ENCODE measurements at places on chromosomes 6 and 20.

GRCh38 chr20:22182148-22182547 is 402.2 kb downstream of the FOXA2 start:
- DNase-seq, result no peak

GRCh38 chr6:82989736-82990290 is 75.8 kb downstream of the UBE3D start:
- DNase-seq, result no peak

GRCh38 chr6:111865909-111866546 is 7.2 kb downstream of the FYN start:
- DNase-seq, result no peak

- no peak for DNase-seq
Observed at GRCh38 chr20:58905236-58905635, 52.7 kb downstream of the GNAS start.

DNA sequence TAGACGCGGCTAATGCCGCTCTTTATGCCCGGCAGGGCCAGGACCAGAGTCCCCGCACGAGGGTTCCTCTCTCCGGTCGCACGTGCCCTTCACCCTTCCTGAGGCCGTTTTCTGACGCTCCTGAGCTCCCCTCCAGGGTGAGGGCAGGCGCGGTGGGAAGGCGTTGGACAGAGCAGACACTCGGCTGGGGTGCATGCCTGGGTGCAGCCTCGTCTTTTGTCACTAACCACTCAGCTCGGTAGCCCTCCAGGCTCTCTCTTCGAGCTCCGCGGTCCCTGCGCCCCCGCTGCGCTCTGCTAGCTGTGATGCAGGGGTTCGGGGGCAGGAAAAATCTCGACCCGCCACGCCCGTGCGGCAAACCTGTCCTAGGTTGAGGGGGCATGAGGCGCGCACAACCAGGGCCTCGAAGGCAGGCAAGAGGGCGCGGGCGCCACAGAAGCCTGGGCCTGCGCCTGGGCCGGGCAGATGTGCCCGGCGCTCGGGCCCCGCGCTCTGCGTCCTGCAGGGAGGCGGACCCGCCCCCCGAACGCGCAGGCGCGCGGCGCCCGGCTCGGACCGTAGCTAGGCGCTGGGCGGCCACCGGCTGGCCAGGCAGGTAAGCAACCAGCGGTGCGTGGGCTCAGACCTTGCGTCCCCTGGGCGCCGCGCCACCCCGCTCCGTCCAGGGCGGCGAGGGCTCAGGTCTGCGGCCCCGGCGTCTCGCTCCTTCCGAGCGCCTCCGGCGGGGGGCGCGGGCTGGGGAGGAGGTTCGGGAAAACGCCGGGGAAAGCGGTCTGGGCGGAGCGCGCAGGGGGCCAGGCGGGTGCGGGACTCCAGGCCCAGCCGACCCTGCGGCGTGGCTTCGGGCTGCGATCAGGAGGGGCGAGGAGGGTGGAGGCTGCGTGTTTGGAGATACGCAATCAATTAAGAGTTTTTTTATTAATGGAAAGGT is at the start of gene L3MBTL1:
Gene L3MBTL1 (plus strand): TSS at position 548 of the 931 bp plus-strand sequence. CDS start 5,807 bp downstream, outside the sequence.
- DNase-seq, result no peak

GRCh38 chr20:62799873-62800272 is 3.6 kb downstream of the MRGBP start:
- DNase-seq, result no peak

DNA sequence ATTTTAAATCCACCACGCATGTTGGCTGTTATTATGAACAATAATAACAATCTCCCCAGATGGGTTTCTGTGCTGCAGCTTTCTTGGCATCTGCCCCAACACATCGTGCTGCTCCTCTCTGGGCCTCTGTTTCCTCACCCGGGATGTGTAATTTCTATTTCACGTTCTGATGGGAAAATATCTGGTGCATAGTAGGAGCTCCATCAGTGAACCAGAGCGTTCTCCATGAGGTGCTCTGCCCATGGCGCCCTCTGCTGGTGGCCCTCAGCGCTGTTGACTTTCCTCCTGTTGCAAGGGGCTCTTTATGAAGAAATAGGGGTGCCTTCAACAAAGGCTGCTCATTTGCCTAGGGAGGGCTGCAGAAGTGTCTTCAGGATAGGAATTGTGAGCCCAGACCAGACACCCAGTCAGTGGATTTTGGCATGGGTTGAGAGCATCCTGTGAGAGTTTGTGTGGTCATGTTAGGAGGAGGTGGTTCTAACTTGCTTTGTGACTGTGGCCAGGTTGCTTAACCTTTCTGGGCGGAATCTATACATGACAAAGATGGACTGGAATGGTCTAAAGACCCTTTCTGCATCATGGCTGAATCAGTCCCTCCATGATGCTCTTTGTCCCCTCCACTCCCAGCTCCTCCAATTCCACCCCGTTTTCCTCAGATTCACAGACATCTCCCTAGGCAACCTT is 8.1 kb downstream of the SCRT2 start:
- peak; percentile 40 for DNase-seq

DNA sequence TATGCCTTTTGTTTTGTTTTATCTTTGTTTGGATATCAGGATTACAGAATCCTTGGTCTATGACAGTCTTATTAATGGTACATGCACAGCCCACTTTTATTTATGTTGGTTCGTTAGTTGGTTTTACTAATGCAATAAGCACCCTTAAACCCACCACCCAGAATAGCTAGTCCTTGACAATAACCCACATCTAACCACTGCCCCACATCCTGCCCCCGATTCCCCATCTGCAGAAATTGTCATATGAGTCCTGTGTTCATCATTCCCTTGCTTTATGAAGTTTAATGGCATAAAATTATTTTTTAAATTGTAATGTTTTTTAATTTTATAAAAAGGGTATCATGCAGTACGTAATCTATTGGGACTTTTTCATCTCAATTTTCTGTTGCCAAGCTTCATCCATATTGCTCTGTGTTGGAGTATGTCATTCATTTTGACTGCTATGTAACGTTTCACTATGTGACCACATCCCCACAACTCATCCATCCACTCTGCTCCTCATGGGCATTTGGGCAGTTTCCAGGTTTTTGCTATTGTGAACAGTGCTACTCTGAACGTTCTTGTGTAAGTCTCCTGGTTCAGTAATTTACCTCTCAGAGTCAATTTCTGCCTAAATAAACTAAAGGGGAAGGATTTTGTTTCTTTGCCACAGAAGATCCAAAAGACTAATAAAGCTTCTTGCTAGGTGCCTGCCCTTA is 150.4 kb downstream of the MRPL14 start:
- DNase-seq, result no peak

DNA sequence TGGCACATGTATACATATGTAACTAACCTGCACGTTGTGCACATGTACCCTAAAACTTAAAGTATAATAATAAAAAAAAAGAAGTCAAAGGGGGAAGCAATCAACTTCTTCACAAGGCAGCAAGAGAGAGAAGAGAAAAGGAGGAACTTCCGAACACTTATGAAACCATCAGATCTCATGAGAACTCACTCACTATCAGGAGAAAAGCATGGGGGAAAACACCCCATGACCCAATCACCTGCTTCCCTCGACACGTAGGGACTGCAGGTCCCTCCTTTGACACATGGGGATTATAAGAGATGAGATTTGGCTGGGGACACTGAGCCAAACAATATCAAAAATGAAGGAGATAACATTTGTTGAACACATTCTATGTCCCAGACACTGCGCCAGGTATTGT is 94.8 kb upstream of the PHACTR1 start:
- no peak for DNase-seq

DNA sequence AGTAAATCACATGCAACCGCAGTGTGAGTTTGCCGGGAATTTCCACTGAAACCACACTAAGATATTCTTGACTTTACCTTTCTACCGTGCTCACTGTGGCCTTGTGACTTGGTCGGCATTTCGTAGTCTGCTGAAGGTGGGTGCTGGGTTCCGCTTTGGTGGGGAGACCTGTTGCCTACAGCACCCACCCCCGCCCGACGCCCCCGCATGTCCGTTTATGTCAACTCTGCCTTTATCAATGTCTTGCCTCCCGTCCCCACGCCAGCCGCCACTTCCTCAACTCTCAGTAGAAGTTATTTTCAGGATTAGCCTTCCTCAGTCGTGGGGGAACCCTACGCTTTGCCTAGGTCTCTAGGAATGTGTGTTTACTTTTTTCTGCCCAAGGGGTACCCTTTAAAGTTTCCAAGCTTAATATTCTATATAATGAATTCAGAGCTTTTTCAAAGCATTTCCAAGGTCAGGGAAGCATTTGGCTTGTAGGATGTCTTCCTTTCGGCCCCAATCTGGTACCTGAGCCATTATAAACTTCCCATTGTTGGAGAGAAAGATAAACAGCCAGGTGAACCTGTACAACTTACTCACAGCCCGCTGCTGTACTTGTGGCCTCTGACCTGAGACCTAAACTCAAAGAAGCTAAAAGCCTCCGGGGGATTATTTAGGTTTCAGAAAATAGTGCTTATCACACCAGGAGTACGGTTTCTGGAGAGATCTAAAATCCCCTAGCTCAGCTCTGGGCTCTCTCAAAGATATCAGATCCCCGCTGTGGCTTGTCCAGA is 54.2 kb downstream of the TBC1D7 start:
- peak; percentile 23 for DNase-seq

DNA sequence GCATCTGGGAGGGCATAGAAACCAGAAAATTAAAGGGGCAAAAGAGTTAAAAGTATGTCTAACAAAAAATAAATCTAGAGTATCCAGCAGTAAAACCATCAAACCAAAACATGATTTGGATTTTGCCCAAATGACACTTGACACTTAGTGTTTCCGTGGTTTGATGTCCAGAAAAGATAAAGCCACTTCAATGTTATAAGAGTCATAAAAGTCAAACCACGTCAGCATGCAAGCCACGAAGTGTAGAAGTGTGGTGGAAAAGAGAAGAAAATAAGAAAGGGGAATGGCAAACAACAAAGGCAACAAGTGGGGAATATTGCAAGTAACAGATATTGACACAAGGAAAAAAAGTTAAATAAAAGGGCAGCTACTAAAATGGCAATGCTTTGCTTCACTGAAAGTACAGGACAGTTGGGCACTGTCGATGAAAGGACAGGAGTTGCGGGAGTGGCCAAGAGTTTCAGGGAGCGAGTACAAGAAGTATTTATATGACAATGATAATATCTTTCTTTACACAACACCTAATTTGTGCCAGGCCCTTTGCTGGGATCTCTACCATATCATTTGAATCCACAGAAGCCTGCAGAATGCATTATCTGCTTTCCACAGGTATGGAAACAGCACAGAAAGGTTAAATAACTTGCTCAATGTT is 6.3 kb upstream of the HDDC2 start:
- no peak for DNase-seq

DNA sequence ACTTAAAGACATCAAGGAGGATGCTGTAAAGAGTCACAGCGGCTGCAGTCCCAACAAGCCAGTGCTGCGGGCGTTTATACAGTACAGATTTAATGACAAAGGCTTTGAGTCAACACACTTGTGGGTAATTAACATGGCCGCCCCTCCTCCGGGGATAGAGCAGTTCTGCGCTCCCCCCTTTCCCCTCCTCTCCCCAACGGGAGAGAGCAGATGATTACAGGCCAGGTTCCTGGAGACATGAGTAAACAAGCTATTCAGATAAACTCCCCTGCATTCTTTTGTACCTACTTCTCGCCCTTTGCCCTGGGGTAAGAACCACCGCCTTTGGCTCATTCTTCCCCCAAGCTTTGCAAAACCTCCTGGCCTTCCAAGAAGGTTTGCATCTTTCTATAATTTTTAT is 23.6 kb upstream of the FABP7 start:
- DNase-seq, result no peak

DNA sequence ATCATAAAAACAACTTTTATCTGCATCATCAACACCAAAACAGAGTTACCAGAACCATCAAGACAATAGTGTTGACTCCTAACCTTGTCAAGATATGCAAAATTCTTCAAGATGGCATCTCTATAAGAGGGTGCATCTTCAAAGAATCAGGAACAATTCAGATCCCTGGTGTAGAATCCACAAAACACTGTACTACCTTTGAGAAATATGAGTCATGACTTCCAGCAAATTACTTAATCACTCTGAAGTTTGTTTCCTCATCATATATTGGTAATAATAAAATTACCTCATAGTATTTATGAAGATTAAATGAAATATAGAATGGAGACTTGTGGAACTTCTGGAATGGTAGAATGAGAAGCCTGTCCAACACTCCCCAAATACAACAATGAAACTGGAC is 221.3 kb upstream of the SUPT3H start:
- DNase-seq, result no peak

DNA sequence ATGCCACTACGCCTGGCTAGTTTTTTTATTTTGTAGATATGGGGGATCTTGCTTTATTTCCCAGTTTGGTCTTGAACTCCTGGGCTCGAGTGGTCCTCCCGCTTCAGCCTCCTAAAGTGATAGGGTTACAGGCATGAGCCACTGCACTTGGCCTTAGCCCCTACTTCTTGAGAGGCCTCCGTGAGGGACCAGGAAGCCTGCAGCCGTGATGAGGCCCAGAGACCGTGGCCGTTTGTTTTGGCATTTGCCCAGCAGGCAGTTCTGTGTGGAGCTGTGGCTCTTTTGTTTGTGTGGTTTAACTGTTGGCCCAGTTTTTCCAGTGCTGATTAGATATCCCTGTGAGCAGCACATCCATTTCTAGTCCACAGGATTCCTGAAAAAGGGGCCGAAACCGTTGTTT is 39.8 kb downstream of the SRSF3 start:
- no peak for DNase-seq

- no peak for DNase-seq
Observed at GRCh38 chr20:10984294-10984693, 310.5 kb upstream of the JAG1 start.

DNA sequence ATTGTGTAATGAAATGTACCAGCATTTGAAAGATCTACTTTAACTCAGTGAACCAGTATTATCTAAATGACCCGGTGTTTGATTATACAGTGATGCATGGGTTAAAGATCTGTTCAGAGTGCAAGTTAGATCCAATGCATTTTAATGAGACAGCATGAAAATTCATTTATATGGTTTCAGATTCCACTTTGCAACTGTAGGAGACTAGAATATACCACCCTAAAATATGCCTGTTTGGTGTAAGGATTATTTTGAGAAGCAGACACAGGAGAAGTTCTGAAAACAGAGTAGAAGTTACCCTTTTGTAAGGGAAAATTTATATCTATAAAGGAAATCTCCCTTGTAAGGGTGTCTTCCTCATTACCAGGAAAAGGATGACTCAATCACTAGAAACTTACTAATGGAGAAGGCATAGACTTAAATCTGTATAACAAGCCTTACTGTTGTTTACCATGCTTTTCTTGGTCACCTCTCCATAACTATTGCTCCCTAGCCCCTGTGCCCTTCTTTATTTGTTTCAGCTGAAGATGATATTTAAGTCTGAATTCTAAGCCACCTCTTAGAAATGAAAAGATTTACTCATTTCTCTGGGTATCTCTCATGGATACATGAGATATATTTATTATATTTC is 105.4 kb downstream of the NCOA3 start:
- DNase-seq, result no peak

DNA sequence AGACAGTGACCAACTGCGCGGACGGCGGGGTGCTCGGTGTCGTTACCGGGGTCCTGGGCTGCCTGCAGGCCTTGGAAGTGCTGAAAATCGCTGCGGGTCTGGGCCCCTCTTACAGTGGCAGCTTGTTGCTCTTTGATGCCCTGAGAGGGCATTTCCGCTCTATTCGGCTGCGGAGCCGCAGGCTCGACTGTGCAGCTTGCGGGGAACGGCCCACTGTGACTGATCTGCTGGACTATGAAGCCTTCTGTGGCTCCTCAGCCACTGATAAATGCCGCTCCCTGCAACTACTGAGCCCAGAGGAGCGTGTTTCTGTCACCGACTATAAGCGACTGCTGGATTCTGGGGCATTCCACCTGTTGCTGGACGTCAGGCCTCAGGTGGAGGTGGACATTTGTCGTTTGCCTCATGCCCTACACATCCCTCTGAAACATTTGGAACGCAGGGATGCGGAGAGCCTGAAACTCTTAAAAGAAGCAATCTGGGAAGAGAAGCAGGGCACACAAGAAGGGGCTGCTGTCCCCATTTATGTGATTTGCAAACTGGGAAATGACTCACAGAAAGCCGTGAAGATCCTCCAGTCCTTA is 1.0 kb downstream of the MOCS3 start:
- DNase-seq, result no peak
